ENCODE measurements at places on chromosomes 2 and 18.

GRCh38 chr2:219851801-219852481 lies 224.5 kb downstream of the SLC4A3 start:
- no peak for DNase-seq

GRCh38 chr2:216710551-216711301 lies 15.4 kb upstream of the IGFBP5 start:
- no peak for DNase-seq

- DNase-seq, result no peak
Observed at GRCh38 chr2:150679456-150680120, 192.1 kb upstream of the RND3 start.

GRCh38 chr18:8949206-8949605 lies 153.3 kb upstream of the NDUFV2 start:
- no peak for DNase-seq

GRCh38 chr2:31129375-31130171 lies 8.7 kb downstream of the GALNT14 start:
- no peak for DNase-seq

DNA sequence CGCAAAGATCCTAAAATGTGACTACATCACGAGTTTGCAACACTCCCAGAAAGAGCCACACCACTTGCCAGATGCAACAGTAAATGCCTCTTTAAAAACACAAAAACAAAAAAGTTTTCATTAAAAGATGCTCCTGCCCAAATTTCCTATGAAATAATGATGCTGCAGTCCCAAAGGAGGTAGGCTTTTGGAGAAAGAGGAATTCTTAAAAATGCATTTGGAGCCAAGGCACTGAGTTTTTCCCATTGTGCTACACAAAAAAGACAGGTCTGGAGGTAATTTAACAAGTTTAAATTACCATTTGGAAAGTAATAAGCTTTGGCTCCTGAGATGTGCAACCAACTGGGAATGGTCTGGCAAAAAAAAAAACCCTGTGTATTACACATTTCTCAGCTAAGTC lies 145.0 kb downstream of the PID1 start:
- DNase-seq, result no peak

DNA sequence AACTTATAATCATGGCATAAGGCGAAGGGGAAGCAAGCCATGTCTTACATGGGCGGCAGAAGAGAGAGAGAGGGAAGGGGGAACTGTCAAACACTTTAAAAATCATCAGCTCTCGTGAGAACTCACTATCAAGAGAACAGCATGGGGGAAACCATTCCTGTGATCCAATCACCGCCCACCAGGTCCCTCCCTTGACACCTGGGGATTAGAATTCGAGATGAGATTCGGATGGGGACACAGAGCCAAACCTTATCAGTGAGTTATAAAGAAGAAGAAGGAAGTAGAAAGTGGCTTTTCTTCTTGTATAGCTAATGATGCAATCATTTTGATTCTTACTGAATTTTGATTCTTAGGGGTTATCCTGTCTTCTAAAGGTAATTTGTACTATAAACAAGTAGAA lies 51.4 kb downstream of the SMCHD1 start:
- no peak for DNase-seq

- DNase-seq, result no peak
Observed at GRCh38 chr2:235614176-235614860, 120.5 kb downstream of the AGAP1 start.

DNA sequence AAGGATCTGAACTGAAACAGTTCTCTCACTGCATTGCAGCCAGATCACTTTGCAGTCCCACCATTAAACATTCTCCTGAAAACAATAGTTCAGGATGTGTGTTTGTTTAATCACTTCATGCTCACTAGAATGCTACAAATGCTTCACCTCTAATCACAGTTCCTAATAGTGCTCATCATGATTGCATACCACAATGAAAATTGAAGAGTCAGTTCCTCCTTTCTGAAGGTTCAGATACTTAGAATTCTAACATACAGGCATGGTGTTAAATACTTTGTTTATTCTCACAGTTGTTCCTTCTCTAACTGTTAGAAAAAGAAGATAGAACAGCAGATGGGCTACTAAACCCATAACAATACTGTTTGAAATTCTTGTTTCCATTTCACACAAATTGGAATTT lies 622.3 kb upstream of the ACVR2A start:
- no peak for DNase-seq

GRCh38 chr18:76977108-76977621 lies 154.8 kb downstream of the ZNF236 start:
- no peak for DNase-seq

GRCh38 chr18:10040287-10041011 lies 126.6 kb downstream of the VAPA start:
- DNase-seq, result no peak

GRCh38 chr18:48534364-48534763 lies 4.5 kb upstream of the CTIF start:
- no peak for DNase-seq

DNA sequence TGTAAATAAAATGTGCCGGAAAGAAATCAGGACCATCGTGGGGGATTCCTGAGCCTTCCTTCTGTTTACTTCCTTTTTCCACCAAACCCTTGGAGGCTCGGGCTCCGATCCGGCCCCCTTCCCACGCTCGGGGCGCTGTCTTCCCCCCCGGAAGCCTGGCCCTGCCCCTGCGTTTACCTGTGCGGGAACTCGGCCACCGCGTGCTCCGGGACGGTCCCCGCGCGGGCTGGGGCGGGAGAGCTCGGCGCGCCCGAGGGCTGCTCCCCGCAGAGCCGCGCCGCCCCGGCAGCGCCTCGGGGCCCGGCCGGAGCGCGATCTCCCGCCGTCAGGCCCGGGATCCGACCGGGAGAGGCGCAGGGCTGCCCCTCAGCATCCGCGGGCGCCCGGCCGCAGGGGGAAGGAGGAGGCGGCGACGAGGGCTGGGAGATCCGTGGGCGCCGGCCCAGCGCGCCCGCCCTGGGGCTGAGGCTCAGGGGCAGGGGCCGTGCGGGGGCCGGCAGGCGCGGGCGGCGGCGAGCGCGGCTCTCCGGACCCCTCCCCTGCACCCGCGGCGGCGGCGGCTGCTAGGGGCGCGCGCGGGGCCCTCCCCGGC lies 435 bp downstream of the ADCY3 start:
- no peak for DNase-seq

DNA sequence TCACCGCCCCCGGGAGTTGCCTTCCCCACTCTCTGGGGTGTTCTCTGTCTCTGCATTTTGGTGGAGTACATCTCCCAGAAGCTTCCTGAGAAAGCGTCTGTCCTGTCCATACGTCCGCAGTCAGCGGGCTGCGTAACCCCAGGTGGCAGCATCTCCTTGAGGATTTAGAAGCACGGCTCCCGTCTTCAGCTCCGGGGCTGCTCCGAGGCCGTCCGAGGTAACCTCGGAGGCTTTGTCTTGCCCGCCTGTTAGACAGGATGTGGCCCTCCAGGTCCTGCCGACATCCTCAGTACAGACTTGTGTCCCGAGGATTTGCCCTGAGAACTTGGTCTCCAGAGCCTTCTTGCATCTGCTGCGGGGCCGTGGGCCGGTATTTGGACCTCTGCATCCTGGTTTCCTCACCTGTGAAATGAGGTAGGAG lies 58.4 kb downstream of the CTDP1 start:
- no peak for DNase-seq

GRCh38 chr2:7612969-7613368 lies 695.8 kb downstream of the RNF144A start:
- no peak for DNase-seq

DNA sequence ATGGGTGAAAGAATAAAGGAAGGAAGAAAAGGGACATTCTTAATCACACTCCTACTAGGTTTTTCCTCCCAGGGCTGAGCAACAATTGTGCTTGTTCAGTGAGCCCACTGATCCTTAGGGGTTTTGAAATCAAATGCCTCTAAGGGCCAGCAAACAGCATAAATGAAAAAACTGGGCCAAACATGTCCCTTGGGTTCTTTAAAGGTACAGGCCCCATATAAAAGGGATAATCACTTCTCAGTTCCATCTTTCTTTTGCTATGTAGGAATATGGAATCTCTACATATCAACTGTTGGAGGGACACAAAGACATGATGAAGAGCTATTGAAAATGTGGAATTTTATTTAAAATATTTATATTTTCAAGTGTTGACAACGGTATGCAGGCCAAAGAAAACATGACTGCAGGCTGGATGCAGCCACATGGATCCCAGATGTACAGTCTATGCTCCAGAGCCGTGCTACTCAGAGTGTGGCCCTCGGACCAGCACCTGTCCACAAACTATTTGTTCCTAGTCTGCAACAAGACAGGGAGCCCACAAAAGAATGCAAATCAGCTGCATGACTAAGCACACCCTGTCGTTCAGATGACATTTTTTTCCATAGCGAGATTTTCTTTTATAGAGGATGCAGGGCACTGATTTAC lies 110.0 kb downstream of the CDH20 start:
- DNase-seq, result no peak

DNA sequence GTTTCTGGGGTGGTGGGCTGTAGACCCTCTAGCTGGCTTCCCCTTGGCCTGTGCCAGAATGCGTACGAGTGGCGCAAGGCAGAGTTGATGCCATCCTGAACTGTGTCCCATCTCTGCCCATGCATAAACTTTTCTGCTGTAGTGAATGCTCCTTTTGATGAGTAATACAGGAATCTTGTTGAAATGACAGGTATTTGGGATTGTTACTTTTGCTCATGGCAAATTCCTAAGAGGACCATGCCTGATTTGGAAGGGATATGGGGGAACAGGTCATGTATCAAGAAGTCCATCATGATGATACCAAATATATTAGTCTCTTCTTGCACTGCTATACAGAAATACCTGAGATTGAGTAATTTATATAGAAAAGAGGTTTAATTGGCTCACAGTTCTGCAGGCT lies 648.0 kb downstream of the SLC4A3 start:
- DNase-seq, result no peak

Measured in activated T-helper 1 cell treated with Interleukin-2 at 50 U/mL for 16 hours (primary cell).